ENCODE measurements at places on chromosomes 4 and X.

DNA sequence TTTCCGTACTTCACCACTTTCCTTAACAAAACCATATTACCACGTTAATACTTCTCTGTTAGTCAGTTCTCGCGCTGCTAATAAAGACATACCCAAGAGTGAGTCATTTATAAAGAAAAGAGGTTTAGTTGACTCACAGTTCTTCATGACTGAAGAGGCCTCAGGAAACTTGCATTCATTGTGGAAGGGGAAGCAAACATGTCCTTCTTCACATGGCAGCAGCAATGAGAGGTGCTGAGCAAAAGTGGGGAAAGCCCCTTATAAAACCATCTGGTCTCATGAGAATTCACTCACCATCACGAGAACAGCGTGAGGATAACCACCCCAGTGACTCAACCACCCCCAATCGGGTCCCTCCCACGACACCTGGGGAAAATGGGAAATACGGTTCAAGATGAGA lies 289.8 kb upstream of the CLNK start:
- DNase-seq, result no peak

DNA sequence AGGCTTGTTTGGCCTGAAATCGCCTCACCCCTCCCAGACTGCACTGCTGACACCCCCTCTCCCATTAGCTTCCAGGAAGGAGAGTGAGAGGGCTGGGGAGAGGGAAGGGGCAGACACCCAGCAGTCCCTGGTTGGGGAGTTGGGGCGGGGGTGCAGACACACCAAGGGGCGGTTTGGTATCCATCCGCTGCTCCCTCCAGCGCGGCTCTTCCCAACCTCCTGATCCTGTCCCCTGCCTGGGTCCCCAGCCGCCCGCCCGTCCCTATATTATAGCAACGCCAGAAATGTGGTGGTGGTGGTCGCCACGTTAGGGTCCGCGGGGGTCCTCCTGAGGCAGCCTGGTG lies 24.9 kb downstream of the GPRASP3 start:
- no peak for DNase-seq

DNA sequence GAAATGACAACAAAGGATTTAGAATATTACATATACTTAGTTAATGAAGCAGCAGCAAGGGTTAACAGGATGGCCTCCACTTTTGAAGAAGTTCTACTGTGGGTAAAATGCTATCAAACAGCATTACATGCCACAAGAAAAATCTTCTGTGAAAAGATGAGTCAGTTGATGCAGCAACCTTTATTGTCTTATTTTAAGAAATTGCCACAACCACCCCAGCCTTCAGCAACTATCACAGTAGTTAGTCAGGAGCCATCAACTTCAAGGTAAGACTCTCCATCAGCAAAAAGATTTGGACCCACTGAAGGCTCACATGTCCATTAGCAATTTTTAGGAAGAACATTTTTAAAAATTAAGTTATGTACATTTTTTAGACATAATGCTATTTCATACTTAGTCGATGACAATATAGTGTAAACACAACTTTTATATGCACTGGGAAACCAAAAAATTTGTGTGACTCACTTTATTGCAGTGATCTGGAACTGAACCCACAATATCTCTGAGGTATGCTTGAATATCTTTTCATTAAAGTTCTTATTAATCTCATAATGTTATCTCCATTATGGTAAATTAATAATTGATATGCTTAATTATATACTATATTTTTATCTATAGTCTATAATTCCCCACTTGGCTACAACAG lies 81.2 kb downstream of the SPCS3 start:
- DNase-seq, result peak; percentile 34

GRCh38 chr4:41880022-41880837 lies 55.0 kb upstream of the TMEM33 start:
- no peak for DNase-seq

DNA sequence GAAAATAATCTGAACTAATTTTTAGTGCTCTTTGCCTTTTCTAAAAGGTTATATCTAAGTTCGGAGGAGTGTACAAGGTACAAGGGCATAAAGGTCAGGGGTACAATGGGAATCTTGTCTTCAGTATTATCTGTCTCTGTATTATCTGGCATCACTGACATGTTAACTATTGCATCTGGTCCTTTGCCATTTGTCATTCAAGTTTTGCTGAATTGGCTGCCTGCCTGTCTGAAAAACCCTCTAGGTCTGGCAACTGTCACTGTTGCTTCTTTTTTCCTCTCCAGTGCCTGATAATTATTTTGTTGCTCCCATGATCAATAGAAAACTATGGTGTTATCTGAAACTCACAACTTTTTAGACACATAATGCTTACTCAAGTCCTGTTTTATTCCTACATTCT lies 112.5 kb upstream of the STK26 start:
- no peak for DNase-seq

- no peak for DNase-seq
Measured at GRCh38 chrX:12496343-12496742, 294.9 kb upstream of the PRPS2 start.

DNA sequence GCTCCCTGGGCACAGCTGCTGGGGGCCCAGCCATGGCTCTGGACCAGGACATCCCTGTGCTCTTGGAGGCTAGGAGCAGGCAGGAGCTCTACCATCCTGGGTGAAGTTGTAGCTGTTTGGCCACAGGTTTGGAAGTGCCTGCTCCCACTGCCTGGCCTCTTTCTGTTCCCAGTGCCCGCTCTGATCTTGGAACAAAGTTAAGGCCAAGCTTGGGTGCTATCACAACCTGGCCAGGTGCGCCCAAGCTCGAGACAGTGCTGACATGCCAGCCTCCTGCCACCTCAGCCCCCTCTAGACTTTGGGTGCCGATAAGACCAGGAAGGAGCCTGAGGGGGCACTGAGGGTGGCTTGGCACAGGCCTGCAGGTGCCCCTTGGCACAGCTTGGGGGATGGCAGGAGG lies 686.1 kb upstream of the AADAT start:
- no peak for DNase-seq

GRCh38 chr4:16467061-16467460 lies 240.8 kb upstream of the TAPT1 start:
- DNase-seq, result no peak

DNA sequence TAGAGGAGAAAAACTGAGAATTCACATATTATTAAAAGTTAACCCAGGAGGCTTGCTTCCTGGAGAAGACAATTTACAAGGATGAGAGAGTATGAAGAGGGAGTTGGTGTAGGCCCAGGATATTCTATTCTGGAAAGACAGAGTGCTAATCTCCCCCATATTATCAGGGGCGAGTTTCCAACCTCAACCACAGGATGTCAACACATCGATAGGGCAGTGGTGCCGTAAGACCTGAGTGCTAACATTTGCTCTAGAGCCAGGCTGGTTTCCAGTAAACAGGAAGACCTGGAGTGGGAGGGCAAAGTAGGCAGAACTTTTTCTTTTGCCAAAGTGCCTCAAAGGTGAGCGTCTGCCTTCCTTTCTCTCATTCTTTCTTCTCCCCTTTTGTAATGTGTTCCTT lies 2.8 kb upstream of the AWAT1 start:
- no peak for DNase-seq

GRCh38 chrX:19832191-19832965 lies 55.0 kb downstream of the SH3KBP1 start:
- DNase-seq, result no peak

DNA sequence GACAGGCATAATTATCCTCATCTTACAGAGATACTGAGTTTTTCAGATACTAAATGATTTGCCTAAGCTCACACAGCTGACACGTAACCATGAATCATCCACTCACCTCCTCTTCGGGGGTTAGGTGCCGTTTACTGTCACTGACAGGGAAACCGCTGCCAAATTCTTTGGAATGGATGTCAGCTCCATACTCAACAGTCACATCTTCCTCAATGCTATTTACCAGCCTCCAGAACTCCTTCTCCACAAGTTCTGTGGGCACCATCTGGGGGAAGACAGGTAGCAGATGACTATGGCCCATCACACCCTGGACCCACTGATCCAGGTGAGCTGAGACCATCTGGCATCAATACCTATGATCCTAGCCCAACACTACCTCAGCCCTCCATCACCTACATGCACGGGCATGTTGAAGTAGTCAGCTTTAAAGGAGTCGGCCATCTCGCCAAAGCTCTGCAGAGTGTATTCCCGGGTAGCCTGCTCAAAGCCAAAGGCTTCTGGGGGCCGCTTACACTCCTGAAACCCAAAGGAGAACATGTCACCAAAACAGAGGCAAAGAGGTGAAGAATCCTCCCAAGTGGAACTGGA lies 13.5 kb downstream of the KDM5C start:
- no peak for DNase-seq

GRCh38 chr4:184897895-184898294 lies 72.1 kb upstream of the ACSL1 start:
- DNase-seq, result no peak

DNA sequence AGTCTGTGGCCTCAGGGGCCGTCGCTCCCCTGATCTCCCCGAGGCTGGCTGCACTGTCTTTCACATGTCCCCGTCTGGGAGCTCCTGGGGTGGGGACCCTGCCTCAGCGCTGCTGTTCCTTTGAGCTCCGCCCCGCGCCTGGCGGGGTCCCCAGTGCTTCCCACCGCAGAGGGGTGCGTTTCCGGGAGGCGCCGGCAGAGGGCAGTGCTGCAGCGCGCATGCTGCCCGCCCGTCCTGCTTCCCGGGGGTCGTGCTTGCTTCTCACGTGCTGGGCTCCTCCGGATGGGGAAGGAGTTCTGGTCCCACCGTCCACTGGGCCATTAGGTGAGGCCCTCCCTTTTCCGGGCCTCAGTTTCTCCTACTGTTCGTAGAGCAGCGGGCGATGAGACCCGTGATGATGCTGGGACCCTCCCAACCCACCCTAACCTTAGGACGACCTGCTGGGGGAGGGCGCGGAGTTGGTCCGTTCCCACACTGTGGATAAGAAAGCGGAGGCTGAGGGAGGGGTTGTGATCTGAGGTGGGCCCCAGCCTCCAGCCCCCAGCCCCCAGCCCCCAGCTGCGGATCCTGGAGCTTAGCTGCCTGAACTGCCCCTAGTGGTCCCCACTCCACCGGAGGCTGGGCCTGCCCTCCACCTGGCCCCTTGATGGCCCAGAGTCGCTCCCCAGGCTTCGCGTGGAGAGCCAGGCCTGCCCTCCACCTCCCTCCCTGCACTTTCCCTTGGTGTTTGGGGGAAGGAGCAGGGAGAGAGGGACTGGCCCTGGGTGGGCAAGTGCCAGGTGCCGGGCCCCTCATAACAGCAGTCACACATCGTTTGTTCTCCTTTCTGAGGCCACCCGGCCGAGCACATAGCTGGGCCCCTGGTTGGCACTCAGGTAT lies 15.3 kb downstream of the CPZ start:
- DNase-seq, result peak; percentile 80

GRCh38 chr4:156321203-156321602 lies 367.5 kb upstream of the CTSO start:
- peak; percentile 30 for DNase-seq

DNA sequence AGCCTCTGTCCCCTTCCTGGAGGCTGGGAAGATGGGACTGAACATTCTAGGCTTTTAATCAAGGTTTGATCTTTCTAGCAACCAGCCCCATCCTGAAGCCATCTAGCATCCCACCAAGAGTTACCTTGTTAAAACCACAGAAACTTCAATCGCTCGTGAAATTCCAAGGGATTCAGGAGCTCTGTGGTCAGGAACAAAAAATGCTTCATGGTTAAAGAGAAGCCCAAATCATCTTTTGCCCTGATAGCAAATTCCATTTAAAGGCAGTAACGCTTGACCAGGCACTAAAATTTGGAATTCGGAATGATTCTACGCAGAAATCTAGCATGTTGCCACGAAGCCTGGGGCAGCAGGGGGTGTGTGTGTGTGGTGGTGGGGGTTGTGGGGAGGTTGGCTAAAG lies 47.8 kb downstream of the CASP6 start:
- DNase-seq, result no peak

DNA sequence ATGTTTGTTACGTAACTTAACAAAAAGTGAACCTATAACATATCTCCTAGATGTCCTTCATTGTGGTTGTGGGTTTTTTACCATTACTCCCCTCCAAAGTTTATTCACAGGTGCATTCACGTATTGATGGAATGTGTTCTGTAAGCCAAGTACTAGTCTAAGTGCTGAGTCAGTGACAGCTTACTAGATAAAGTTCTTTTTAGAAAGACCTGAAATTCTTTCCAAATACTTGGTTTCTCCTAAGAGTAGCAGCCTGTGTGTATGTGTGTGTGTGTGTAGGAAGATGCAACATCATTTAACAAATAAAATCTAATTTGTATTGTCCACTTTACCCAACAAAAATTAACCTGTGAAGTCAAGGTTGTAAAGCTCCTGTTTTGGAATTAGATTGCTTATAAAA lies 22.1 kb downstream of the NAP1L5 start:
- DNase-seq, result no peak

DNA sequence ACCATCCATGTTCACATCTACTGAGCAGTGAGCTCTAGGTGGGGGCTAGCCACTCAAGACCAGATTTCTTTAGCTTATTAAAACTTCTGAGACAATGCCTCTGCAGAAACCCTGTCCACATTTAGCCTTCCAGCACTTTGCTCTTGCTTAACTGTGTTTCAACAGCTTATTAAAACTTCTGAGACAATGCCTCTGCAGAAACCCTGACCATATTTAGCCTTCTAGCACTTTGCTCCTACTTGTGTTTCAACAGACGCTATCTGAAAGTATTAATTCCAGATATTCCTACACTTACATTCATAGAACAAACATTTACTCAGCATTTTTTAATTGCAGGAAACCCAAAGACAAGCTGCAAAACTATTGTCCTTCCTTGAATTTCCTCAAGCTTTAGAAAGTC lies 91.9 kb downstream of the SEL1L3 start:
- no peak for DNase-seq

DNA sequence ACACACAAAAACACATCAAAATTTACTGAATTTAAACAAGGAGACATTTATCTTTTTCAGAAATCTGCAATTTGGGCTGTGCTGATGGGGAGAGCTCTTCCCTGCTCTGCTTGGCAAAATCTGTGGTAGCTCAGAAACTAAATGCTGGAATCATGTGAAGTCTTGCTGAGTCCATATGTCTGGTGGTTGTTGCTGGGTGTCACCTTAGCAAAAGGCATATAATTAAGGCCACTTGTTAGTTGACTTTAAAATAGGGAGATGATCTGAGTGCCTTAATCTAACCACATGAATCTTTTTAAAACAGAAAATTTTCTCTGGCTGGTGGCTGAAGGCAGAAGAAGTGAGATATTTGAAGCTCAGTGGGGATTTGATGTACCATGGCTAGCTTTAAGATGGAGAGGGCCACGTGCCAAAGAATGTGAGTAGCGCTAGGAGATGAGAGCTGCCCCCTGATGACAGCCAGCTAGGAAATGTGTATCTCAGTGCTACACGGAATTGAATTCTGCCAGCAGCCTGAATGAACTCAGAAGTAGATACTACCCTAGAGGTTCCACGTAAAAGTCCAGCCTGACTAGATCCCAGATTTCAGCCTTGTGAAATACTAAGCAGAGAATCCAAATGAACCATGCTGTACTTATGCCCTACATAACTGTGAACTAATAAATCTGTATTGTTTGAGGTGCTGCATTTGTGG lies 7.6 kb upstream of the GUF1 start:
- DNase-seq, result no peak

- no peak for DNase-seq
Measured at GRCh38 chrX:33133320-33133719, 78.0 kb downstream of the DMD start.
